Stimulated activated CD8-positive, alpha-beta memory T cell treated with anti-CD3 and anti-CD28 coated beads, Interleukin-2, amount 100 ng/mL, for 1 hour (primary cell): ENCODE measurements at places on chromosomes 2 and 18.

GRCh38 chr2:195656161-195656858, 716 bp upstream of the SLC39A10 start:
- no peak for DNase-seq

GRCh38 chr2:105382177-105382576, 16.7 kb downstream of the FHL2 start:
- DNase-seq, result no peak

DNA sequence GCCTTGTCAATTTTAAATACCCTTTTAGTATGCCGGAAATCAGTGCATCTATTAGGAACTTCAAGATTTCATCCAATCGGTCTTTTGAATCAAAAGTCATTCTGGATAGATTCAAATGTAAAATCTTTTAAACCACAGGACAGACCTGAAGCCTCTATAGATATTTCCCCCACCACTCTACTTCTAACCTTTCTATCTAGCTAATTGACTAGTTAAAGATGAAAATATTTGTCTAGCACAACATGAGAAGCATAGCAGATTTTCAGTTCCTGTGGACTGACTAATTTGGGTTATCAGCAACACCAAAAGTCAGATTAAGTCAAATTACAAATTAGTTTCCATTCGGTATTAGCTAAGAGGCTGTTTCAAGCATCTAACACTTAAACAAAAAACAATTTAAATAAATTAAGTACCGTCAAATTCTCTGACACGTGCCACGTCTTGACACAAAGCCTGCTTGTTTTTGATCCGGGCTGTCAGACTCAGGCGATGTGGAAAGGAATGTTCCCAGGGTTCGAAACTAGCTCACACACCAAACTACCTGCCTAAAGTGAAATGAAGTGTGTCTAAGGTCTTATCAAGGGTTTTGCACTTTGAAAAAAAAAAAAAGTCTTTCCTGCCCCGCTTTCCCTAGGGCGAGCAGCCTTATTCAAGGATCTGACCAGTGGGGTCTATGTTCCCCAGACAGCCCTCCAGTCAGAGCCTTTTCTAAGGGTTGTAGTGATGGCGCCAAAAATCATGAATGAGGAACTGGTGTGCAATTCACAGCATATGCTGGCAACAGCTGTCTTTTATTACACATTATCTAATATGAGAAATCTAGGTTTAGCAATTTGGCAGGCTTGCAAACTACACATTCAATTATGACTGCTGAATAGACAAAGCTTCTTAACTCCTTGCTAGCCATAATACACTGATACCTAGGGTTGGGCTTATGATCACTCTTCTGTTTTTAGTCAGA, 4.7 kb downstream of the CYTIP start:
- no peak for DNase-seq

DNA sequence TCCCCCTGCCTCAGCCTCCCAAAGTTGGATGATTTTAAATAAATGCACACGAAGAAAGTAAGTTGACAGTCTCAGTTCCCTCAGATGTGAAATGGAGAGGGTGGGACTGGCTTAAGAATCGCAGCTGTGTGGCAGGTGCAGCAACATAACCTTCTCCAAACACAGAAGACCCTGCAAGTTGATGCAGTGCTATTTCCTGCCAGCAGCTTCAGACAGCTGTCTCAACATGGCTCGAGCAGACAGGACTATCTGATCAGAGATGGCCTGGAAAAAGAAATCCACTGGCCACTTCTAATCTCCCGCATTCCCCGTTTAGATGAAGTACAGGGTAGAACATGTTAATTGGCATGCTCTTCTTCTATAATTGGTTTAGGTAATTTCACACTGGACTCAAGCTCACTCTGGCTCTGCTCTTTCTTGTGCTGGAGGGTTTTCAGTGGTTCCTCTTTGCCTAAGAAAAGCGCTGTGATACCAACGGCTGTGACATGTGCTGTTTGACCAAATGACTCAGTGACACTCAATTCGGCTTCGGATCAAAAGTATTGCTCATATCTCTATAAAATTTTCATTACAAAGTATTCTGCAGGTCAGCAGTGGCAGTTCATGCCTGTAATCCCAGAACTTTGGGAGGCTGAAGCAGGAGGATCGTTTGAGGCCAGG, 40.2 kb downstream of the MYOM1 start:
- no peak for DNase-seq
